ENCODE measurements at places on chromosomes 16 and 17.

DNA sequence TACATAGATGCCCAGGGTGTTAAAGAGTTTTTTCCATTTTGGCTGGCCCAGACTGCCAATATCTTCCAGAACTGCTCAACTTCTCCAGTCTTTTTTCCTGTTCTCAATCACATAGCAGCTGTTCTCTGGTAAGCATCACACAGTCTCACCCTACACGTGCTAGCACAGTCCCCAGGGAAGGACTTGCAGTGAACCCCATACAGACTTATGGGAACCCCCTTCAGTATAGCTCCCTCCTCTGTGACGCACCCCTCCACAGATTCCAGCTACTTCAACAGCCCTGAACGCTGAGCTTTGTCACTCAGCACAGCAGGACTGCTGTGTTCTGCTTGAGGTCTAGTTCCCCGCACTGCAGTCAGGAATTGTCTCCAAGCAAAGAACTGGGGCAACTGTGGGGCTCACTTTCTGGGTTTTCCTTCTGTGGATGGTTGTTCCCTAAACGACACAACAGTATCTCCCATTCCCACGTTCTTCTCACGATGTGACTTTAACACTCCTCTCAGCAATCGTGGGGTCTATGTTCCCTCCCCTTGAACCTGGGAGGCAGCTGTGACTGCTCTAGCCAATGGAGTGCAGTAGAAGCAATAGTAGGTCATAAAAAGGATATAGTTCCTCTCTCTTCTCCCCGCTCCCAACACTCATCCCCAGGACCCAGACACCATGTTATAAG lies 3.6 kb downstream of the MMP28 start:
- DNase-seq: no peak

DNA sequence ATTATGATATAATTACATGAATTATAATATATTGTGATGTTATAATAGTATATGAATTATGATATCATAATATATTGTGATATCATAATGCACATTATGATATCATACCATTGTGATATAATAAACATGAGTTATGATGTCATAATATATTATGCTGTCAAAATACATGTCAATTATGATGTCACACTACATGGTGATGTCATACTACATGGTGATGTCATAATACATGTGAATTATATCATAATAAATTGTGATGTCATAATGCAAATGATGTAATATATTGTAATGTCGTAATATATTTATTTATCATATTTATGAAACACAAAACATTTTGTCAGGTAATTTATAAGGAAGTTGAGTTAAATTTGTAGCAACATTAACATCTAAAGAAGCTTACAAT lies 1950.1 kb downstream of the TP53TG3F start:
- no peak for DNase-seq

GRCh38 chr17:65418622-65419021 lies 142.8 kb downstream of the AXIN2 start:
- no peak for DNase-seq

DNA sequence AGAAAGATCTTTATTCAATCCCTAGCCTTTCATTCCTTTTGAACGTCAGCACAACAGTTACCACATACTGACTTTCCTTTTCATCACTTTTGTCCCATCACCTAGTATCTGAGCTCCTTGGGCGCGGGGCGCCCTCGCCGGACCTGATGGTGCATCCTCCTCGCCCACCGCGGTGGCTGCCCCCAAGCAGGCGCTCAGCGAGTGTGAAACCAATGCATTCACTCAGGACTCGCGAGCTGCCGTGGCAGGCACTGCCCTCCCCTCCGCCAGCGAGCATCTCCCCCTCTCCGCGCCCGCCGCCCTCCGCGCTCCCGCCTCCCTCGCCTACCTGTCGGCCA lies 756 bp downstream of the KLHL11 start:
- no peak for DNase-seq

GRCh38 chr16:76268824-76269223 lies 8.4 kb upstream of the CNTNAP4 start:
- DNase-seq: no peak

Data from NCI-H524 treated with DMSO at 0.1 percent for 48 hours (cell line).